Effector memory CD4-positive, alpha-beta T cell (primary cell): ENCODE measurements at places on chromosomes 16 and 17.

- no peak overlapping the region for H3K4me3 ChIP-seq
- no peaks in the 10 kb centered on the region for H3K27me3 ChIP-seq
- H3K27ac ChIP-seq: no peak overlapping the region
- no peaks in the 10 kb centered on the region for H3K4me1 ChIP-seq
Measured at GRCh38 chr17:65587534-65588180, 26.2 kb upstream of the AXIN2 start.

- H3K4me1 ChIP-seq: no peaks in the 10 kb centered on the region
- no peak overlapping the region for H3K27ac ChIP-seq
- no peak for DNase-seq
- H3K4me3 ChIP-seq: no peak overlapping the region
Measured at GRCh38 chr17:68468788-68469187, 11.5 kb upstream of the WIPI1 start.

DNA sequence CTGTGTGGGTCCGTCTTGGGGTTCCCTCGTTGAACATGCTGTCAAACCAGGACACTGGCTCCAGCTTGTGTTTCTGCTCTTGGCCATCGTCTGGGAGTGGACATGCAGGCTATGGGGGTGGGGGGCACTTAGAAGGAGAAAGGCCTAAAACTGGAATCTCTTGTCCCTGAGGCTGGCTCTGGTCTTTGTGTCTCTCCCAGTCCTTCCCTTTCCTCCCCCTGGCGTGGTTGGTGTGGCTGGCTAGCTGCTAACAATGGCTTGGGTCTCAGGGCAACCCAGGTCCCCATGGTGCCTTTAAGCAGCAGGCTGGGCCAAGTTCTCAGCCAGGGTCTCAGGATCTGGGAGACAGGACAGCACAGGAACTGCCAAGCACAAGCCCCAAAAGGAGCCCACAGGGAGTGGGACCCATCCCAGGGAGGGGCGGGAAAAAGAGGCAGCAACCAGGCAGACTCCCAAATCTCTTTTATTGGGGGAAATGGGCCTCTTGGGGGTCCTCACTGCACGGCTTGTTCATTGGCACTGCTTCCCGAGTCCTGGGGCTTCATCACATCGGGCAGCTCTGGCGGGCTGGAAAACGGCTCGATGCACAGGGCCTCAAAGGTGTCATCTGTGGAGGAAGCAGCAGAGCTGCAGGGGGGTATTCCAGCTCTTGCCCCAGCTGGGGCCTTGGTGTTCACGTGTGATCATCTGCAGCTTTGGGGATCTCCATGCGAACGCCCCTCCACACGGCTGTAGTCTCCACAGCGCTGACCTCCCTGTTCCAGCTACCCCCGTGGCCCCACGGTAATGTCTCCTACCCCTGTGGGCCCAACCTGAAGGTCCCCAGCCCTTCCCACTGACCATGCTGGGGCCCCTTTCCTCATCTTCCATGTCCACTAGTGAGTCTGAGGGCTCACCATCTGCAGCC, 5.3 kb downstream of the ELOB start:
- H3K4me3 ChIP-seq: no peak overlapping the region
- H3K27me3 ChIP-seq: no peaks in the 10 kb centered on the region
- peaks cover 68% of the 10 kb centered on the region for H3K36me3 ChIP-seq
- no peak overlapping the region for H3K27ac ChIP-seq
- no peak for DNase-seq
- peaks cover 14% of the 10 kb centered on the region for H3K4me1 ChIP-seq

GRCh38 chr17:72308744-72309385, 188.0 kb downstream of the SOX9 start:
- no peaks in the 10 kb centered on the region for H3K27me3 ChIP-seq
- no peak overlapping the region for H3K4me3 ChIP-seq
- no peaks in the 10 kb centered on the region for H3K4me1 ChIP-seq
- no peak overlapping the region for H3K27ac ChIP-seq
- DNase-seq: no peak

GRCh38 chr17:18093616-18094408, 6.1 kb downstream of the DRG2 start:
- no peaks in the 10 kb centered on the region for H3K27me3 ChIP-seq
- no peak for DNase-seq
- peaks cover 2% of the 10 kb centered on the region for H3K4me1 ChIP-seq
- H3K4me3 ChIP-seq: no peak overlapping the region
- H3K36me3 ChIP-seq: peaks cover 42% of the 10 kb centered on the region
- no peak overlapping the region for H3K27ac ChIP-seq

DNA sequence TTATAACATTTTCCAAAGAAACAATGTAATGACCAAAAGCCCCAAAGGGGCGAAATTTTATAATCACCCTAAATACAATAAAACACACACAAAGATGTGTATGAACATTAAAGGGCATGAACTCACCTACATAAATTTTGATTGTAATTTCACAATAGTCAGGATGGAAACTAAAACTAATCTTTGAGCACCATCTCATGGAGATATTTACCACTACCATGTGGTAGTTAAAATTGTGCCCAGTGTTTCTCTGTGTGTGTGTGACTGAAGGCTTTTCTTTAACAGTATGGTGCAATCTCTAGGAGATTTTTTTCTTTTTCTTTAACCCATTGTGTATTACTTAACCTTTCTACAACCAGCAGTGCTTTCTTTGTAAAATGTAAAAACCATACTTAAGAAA, 19.7 kb upstream of the MEIOC start:
- H3K27me3 ChIP-seq: no peaks in the 10 kb centered on the region
- H3K4me1 ChIP-seq: no peaks in the 10 kb centered on the region
- no peaks in the 10 kb centered on the region for H3K36me3 ChIP-seq
- DNase-seq: no peak

DNA sequence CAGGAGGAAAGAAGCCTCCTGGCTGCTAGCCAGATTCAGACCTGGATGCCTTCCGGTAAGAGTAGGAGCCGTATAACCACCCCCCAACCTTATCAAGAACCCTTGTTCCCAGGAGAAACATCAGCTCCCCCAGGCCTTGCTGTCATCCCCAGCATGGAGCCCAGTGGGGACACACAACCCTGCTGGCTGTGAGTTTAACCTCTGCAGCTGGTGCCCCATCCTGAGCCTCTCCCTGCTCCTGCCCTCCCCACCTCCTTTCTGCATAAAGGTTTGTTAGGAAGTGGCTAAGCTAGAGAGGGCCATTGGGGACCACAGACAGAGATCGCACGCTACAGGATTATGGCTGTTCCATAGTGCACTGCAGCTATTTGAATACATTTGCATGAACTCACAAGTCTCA, 55.5 kb upstream of the RPL38 start:
- no peaks in the 10 kb centered on the region for H3K27me3 ChIP-seq
- no peak for DNase-seq
- no peak overlapping the region for H3K27ac ChIP-seq
- H3K4me1 ChIP-seq: no peaks in the 10 kb centered on the region
- H3K36me3 ChIP-seq: no peaks in the 10 kb centered on the region

DNA sequence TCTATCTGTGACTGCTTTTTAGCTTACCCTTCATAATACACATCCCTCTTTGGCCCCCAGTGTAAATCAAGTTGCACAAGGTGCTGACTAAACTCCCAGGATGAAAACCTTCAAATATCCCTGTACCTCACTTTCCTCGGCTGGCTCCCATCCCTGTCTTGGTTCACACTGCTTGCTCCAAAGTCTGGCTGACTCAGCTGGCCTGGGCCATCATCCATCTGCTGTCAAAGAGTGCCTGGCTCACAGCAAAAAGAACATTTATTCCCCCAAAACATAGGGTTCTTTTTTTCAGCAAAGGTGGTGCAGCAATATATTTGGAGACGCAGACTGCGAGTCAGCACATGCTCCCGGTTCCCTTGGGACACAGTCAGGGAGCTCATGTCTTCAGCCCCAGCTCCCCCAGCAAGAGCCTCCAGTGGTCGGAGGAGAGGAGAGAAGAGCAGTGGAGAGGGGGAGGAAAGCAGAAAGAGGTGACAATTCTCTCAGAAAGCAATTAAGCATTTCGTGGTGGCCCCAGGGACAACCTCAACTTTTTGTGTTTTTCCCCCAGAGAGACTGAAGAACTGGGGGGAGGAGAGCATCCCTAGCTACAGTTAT, 26.1 kb downstream of the GPR142 start:
- no peaks in the 10 kb centered on the region for H3K4me1 ChIP-seq
- DNase-seq: no peak
- no peak overlapping the region for H3K4me3 ChIP-seq
- no peak overlapping the region for H3K27ac ChIP-seq
- H3K36me3 ChIP-seq: no peaks in the 10 kb centered on the region
- no peaks in the 10 kb centered on the region for H3K27me3 ChIP-seq

DNA sequence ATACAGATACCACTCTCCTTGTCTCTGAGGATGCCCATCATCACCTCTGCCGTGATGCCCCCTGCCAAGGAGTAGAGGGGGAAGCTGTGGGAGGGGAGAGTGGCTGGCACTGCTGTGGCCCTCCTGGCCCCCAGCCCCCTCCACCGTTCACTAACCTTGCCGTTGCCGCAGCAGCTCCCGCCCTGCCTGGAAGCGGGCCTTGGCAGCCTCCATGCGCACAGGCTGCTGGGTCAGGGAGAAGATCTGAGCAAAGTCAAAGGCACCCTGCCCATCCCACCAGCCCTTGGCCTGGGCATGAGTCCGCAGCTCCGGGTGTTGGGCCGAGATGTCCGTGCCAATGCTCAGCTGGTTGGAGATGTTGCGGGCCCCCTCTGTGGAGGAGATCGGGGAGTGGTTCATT, 2.4 kb downstream of the SCRN2 start:
- no peaks in the 10 kb centered on the region for H3K27me3 ChIP-seq
- DNase-seq: no peak
- H3K36me3 ChIP-seq: peaks cover 3% of the 10 kb centered on the region
- H3K4me1 ChIP-seq: peaks cover 27% of the 10 kb centered on the region
- no peak overlapping the region for H3K27ac ChIP-seq

- no peak for DNase-seq
- no peaks in the 10 kb centered on the region for H3K4me1 ChIP-seq
- H3K36me3 ChIP-seq: peaks cover 7% of the 10 kb centered on the region
- H3K27me3 ChIP-seq: no peaks in the 10 kb centered on the region
Measured at GRCh38 chr17:2250140-2251095, 53.2 kb downstream of the SMG6 start.

DNA sequence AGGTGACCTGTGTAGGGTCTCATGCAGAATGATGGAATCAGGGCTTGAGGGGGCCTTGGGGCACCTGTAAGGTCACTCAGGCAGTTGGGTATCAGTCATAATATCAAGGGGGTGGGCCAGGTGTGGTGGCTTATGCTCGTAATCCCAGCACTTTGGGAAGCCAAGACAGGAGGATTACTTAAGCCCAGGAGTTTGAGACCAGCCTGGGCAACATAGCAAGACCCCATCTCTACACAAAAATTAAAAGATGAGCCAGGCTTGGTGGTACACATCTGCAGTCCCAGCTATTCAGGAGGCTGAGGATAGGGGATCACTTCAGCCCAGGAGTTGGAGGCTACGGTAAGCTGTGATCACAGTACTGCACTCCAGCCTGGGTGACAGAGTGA, 7.5 kb downstream of the ERN2 start:
- no peak for DNase-seq
- H3K36me3 ChIP-seq: no peaks in the 10 kb centered on the region
- H3K4me3 ChIP-seq: no peak overlapping the region
- H3K27me3 ChIP-seq: no peaks in the 10 kb centered on the region
- no peak overlapping the region for H3K27ac ChIP-seq
- H3K4me1 ChIP-seq: no peaks in the 10 kb centered on the region

DNA sequence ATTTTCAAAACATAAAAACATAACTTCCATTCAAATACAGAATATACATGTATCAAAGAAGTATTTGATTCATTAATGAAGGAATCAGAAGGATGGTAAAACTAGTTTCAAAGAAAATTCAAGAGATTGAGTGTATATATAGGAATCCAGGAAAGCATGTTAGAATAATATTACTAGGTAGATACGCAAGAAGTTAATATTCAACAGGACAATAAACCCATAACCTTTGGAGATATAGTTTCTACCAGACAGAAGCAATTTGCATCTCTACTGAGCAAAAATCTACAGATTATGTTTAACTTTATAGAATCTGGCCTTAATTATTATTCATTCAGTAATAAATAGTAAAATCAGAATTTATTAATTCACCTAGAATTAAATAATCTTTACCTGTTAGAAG, 166.8 kb downstream of the CNTNAP4 start:
- no peaks in the 10 kb centered on the region for H3K4me1 ChIP-seq
- H3K27ac ChIP-seq: no peak overlapping the region
- no peak overlapping the region for H3K4me3 ChIP-seq
- H3K27me3 ChIP-seq: no peaks in the 10 kb centered on the region

GRCh38 chr17:57436565-57436964, 180.2 kb downstream of the MSI2 start:
- no peaks in the 10 kb centered on the region for H3K27me3 ChIP-seq
- DNase-seq: no peak
- peaks cover 15% of the 10 kb centered on the region for H3K4me1 ChIP-seq
- no peak overlapping the region for H3K4me3 ChIP-seq

DNA sequence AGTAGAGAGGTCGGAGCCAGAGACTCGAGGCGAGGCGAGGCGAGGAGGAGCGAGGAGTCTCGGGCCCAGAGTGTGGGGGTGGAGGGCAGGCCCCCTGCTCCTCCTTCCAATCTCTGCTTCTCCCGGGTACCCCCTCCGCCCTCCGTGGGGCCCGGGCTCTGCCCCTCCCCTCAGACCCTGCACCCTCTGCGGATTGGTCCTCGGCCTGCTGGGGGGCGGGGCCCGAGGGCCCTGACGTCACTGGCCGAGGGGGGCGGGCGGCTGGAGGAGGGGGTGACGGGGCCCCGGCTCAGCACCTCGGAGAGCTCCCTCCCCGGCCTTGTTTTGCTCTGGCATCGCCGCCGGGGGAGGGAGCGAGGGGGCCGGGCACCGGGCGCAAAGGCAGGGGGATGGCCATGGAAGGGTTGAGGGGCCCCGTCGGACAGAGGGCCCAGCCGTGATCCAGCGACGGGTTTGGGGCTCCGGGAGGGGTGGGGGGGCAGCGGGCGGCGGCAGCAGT, at the start of gene RUNDC3A:
Gene RUNDC3A, plus strand, starts transcription at position 282 of the 499 bp plus-strand sequence. CDS start 232 bp downstream, outside the sequence.
- peak; percentile 71 for DNase-seq
- H3K4me1 ChIP-seq: peaks cover 19% of the 10 kb centered on the region
- H3K4me3 ChIP-seq: peak within 1 kb of the TSS; percentile 22
- H3K27me3 ChIP-seq: peaks cover 11% of the 10 kb centered on the region
- no peak within 1 kb of the TSS for H3K27ac ChIP-seq
- no peaks in the 10 kb centered on the region for H3K36me3 ChIP-seq

GRCh38 chr17:64938290-64938689, 19.0 kb upstream of the LRRC37A3 start:
- no peaks in the 10 kb centered on the region for H3K27me3 ChIP-seq
- no peak for DNase-seq
- H3K4me1 ChIP-seq: peaks cover 3% of the 10 kb centered on the region
- H3K4me3 ChIP-seq: no peak overlapping the region
- no peaks in the 10 kb centered on the region for H3K36me3 ChIP-seq

- H3K4me1 ChIP-seq: no peaks in the 10 kb centered on the region
- no peak for DNase-seq
- H3K27ac ChIP-seq: no peak overlapping the region
- H3K4me3 ChIP-seq: no peak overlapping the region
- no peaks in the 10 kb centered on the region for H3K36me3 ChIP-seq
Measured at GRCh38 chr16:54320697-54321340, 34.2 kb upstream of the IRX3 start.

GRCh38 chr16:17382949-17383863, 87.6 kb downstream of the XYLT1 start:
- no peaks in the 10 kb centered on the region for H3K27me3 ChIP-seq
- no peak overlapping the region for H3K4me3 ChIP-seq
- no peak for DNase-seq
- peaks cover 12% of the 10 kb centered on the region for H3K4me1 ChIP-seq
